ENCODE measurements at places on chromosomes 5 and 9.

GRCh38 chr9:91156451-91157234 lies 205.1 kb downstream of the AUH start:
- DNase-seq, result no peak

DNA sequence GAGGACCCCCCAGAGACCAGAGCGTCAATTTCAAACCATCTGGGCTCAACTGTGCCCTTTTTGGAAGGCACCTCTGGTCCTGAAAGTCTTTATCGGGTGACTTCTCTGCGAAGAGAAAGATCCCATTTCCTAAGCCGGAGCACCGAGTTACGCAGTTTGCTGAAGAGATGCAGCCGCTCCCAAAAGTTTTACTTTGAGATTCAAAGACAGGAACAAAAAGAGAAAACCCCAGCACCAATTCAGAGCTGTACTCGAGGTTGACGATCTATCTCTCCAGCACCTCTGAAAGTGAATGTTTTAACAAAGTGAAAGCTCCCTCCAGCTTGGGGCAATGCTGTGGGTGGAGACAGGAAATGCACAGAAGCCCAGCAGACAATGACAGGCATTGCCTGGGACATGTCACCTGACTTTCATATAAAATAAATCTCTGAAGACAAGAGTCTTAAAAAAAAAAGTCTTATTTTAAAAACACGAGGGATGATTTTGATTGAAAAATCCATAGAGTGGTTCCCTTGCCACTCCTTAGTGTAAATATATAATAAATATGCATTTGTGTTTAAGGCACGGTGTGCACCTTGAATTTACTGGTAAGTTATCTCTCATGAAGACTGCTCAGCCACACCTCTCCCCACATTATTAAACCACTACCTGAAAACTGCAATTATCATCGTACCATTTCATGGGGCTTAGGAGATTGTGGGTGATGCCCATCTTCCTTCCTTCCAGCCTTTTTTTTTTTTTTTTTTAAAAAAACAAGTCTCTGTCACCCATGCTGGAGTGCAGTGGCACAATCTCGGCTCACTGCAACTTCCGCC lies 79.9 kb downstream of the FNBP1 start:
- DNase-seq, result no peak

DNA sequence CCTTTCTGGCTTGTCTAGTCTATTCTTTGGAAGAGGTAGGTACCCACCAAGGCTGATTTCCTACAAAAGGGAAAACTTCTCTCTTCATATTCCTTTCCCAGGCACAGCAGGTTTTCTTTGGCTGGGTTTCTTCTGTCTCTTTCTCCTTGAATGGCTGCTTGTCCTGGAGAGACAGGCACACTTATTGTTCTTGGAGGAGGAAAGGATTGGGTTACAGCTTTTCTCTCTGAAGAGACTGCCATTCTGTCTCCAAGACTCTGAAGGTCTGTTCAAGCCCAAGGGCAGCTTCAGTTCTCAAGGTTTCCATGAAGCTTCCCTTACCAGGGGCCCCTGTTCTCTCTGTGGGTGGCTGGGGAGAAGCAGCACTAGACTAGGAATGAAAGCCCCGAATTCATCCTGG lies 33.9 kb downstream of the ACTBL2 start:
- no peak for DNase-seq

GRCh38 chr5:94045839-94046782 lies 304.7 kb upstream of the POU5F2 start:
- no peak for DNase-seq

DNA sequence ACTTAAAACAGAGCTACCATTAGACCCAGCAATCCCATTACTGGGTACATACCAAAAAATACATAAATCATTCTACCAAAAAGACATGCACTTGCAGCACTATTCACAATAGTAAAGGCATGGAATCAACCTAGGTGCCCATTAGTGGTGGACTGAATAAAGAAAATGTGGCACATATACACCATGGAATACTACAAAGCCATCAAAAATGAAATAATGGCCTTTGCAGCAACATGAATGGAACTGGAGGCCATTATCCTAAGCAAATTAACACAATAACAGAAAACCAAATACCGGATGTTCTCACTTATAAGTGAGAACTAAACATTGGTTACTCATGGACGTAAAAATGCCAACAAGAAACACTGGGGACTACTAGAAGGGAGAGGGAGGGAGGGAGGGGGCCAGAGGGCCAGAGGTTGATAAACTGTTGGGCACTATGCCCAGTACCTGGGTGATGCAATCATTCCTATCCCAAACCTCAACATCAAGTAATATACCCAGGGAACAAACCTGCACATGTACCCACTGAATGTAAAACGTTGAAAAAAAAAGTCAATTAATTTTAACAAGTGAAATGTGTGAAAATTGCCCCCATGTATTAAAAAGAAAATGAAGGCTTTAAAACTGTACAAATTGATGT lies 24.5 kb upstream of the GPR150 start:
- no peak for DNase-seq

DNA sequence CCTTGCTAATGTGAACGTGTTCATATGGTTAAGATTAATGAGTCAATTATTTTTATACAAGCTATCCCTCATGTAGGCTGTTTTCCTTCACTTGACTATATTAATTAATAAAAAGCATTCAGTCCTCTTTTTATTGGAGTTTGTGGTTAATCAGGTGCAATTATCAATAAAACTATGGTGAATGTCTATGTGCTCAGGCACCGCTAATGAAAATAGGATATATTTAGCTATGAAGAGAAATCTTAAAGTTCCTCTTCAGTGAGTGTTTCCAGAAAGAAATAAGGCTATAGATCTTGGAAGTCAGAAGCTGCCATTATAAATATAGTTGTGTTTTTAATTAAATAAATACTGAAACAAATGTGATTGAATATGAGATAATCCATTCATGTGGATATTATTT lies 422.1 kb downstream of the DMAC1 start:
- no peak for DNase-seq

DNA sequence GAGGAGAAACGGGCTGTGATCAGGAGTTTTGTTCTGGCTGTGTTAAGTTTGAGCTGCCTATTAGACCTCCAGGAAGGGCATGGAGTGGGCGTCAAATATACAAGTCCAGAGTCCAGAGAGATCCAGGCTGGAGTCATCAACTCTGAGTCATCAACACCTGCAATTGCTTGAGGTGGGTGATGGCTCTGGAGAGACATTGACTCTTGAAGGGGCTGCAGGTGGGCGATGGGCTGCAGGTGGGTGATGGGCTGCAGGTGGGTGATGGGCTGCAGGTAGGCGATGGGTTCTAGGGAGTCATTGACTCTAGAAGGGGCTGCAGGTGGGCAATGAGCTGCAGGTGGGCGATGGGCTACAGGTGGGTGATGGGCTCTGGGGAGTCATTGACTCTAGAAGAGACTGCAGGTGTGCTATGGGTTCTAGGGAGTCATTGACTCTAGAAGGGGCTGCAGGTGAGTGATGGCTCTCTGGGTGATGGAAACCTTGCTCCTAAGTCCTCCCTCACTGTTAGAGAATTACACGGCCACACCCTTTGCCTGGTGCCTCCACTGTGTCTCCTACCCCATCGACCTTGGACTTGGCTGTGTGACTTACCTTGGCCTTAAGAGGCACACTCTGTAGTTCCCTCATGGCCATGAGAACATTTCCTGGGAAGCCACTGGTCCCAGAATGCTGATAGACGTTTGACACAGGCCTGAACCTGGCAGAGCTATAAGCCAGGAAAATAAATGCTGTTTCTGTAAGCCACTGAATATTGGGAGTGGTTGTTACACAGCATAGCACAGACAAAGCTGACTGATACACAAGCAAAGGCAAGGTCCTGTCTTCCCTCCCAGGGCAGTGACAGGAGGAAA lies 10.4 kb upstream of the FIBCD1 start:
- DNase-seq, result no peak

- no peak for DNase-seq
These were observed 26.6 kb downstream of the DUSP1 start for GRCh38 chr5:172744123-172745104.

DNA sequence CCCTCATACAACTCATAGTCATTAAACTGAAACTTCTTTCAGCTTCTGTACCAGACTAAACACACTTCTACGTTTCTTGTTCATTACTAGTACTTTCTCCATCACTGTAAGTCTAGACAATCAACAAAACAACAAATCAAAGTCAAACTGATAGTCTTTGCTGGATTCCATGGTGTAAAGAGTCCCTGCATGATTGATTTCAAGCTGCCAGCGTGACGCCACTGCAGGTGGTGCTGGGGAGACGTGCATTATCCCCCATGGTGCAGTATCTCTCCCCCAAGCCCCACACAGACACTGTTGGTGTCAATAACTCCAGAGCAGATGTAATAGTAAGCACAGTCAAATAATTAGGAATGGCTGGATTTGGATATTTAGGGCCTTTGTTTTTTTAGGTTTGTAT lies 10.7 kb upstream of the SLC2A8 start:
- no peak for DNase-seq

DNA sequence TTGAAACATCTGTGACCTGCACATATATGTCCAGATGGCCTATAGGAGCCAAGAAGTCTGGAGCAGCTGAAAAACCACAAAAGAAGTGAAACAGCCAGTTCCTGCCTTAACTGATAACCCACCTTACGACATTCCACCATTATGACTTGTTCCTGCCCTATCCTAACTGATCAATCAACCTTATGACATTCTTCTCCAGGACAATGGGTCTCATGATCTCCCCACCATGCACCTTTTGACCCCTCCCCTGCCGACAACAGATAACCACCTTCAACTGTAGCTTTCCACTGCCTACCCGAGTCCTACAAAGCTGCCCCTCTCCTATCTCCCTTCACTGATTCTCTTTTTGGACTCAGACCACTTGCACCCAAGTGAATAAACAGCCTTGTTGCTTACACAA lies 233.8 kb downstream of the CCDC171 start:
- DNase-seq, result no peak

DNA sequence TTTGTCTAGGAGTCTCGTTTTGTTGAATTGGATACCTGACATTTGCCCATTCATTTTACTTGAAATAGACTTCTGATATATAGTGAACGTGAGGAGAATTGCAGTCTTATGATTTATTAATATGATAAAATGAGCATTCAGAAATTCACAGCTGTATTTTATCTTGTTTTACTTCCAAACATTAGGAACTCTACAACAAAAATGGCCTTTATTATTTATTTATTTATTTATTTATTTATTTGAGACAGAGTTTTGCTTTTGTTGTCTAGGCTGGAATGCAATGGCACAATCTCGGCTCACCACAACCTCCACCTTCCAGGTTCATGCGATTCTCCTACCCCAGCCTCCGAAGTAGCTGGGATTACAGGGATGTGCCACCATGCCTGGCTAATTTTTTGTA lies 61.2 kb downstream of the RAB24 start:
- DNase-seq, result no peak

DNA sequence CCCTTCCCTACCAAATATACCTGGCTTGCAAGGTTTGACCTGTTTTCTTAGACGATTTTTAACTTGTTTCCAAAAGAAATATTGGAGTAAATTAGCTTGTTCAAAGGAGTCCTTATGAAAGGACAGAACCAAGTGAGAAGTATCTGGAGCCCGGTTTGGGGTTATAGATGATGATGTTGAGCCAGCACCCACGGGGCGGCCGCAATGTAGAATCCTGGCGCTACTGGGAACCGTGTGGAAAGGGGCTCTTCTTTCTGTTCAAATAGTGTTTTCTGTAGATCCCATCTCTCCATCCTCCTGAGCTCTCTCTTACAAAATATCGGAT lies 517 bp upstream of the EXOSC2 start:
- no peak for DNase-seq

DNA sequence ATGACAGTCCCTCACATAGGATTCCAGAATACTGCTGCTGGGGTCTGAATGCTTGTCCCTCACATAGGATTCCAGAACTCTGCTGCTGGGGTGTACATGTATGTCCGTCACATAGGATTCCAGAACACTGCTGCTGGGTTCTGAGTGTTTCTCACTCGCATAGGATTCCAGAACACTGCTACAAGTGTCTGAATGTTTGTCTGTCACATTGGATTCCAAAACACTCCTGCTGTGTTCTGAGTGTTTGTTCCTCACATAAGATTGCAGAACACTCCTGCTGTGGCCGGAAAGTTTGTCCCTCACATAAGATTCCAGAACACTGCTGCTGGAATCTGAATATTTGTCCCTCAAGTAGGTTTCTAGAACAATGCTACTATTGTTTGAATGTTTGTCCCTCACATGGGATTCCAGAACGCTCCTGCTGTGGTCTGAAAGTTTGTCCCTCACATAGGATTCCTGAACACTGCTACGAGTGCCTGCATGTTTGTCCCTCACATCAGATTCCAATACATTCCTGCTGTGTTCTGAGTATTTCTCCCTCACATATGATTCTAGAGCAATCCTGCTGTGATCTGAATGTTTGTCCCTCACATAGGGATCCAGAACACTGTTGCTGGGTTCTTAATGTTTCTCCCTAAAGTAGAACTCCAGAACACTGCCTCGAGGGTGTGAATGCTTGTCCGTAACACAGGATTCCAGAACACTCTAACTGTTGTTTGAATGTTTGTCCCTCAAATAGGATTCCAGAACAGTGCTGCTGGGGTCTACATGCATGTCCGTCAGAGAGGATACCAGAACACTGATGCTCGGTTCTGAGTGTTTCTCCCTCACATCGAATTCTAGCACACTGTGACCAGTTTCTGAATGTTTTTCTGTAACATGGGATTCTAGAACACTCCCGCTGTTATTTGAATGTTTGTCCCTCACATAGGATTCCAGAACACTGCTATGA lies 200.4 kb downstream of the FOXD4L6 start:
- no peak for DNase-seq

DNA sequence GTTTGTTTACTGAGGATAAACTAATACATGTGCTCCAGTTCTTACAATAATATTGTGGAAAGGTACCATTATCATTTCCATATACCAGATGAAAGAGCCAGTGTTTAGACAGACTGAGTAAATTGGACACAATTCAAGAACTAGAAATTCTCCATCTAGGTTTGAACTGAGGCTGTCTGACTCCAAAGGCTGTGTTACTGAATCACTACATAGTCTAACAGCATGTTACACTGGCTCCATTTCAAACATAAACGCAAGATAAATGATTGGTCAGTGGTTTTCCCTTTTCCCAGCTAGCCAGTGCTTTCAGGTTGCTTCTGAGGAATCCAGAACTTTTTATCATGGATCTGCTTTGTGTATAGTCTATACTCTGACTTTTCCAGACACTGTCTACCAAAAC lies 8.1 kb downstream of the SPDL1 start:
- DNase-seq, result no peak

DNA sequence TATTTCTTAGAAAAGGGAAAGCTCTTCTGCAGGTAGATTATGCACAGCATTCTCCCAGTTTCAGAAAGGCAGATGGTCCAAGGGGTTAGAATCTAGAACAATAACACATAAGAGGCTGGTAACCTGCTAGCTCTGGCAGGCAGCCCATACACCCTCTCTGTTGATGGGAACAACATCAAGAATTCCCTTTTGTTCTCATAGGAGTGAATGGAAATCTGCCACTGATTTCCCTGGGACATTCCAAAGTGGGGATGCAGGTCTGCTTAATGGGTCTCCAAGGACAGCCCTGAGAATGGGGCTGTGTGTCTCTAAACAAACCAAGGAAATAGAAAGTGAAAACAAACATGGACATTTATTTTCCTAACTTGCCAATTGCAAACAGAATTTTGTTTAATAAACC lies 456.8 kb downstream of the EBF1 start:
- no peak for DNase-seq

GRCh38 chr9:87950765-87951488 lies 23.4 kb downstream of the CDK20 start:
- no peak for DNase-seq
